ENCODE measurements at places on chromosomes 2 and 18.

- no peak for DNase-seq
These were observed 134.6 kb upstream of the REG3G start for GRCh38 chr2:78890935-78891334.

- no peak for DNase-seq
These were observed 107.4 kb downstream of the CPO start for GRCh38 chr2:207046724-207047123.

- no peak for DNase-seq
These were observed 139.0 kb upstream of the ITGB6 start for GRCh38 chr2:160338901-160339685.

DNA sequence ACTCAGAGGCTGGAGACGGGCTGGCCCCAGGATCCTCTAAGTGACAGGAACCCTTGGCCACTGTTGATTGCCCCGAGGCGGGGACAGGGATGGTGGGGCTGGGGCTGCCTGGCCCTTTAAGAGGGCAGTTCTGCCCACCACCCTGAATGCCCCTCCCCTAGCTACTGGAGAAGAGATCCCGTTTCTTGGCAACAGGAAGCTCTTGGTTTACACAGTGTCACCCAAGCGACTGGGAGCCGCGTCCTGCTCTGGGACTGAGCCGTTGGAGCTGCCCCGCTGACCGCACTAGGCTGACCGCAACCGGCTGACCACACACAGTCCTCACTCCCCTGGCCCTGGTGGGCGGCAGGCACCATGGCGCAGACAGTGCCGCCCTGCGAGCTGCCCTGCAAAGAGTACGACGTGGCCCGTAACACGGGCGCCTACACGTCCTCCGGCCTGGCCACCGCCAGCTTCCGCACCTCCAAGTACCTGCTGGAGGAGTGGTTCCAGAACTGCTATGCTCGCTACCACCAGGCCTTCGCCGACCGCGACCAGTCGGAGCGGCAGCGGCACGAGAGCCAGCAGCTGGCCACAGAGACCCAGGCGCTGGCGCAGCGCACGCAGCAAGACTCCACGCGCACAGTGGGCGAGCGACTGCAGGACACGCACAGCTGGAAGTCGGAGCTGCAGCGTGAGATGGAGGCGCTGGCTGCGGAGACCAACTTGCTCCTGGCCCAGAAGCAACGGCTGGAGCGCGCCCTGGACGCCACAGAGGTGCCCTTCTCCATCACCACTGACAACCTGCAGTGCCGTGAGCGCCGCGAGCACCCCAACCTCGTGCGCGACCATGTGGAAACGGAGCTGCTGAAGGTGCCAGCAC, at the start of gene TEKT4:
TSS of gene TEKT4 (plus strand) at position 205 of the 862 bp plus-strand sequence. CDS start at position 355, 150 bp downstream.
- DNase-seq = no peak

- no peak for DNase-seq
These were observed 595.4 kb downstream of the NYAP2 start for GRCh38 chr2:225994748-225995405.

DNA sequence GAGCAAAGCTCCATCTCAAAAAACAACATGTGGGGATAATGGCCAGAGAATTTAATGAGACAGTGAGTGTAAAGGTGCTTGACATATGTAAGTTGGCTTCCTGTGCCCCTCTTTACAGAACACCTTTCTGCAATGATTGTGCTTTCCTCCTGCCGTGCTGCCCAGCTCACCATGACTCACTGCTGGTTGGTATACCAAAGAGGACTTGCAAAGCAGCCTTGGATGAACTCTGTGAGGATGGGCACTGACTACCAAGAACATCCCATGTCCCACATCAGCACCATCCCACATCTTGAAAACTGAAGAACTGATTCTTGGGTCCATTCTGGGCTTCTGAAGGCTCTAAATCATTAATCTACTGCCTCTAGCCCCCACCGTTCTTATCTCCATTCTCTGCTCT, 52.2 kb downstream of the NGEF start:
- no peak for DNase-seq

GRCh38 chr18:23725827-23726661, 36.8 kb downstream of the LAMA3 start:
- DNase-seq = no peak

DNA sequence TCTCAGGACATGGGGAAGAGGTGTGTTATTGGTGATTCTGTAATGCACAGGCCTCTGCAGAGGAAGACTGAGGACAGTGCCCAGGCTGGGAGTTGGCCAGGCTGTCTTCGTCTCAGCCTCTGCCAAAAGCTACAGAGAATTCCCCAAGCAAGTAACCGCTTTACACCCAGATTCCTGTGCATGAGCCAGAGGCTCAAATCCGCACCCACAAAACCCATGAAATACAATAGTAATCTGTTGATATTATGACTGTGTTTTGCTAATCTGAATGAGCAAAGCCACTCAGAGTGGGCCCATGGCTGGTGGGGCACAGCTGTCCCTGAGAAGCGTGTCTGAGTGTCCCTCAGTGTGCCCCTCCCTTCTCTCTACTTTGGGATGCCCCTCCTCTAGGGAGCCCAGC, 149.5 kb upstream of the PXDN start:
- DNase-seq = no peak

DNA sequence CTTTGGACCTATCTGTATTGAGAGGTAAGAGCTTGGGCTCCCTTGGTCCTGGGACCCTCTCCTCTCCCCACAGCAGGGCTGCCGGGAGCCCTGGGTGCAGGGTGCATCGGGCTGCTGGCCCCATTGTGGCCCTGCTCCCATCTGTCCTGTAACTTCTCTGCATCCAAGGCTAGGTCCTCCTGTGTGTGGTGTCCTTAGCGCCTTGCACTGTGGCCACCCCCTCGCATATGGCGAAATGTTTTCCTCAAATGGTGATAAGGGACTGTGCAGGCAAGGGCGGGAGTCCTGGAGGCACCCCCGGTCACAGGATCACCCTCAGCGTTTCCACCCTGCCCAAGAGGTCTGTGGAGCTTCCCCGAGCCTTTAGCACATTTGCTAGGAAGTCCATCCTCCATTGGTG, 208.2 kb downstream of the SH3RF3 start:
- DNase-seq = no peak

GRCh38 chr2:55049821-55050099, 491 bp downstream of the RTN4 start:
- no peak for DNase-seq

DNA sequence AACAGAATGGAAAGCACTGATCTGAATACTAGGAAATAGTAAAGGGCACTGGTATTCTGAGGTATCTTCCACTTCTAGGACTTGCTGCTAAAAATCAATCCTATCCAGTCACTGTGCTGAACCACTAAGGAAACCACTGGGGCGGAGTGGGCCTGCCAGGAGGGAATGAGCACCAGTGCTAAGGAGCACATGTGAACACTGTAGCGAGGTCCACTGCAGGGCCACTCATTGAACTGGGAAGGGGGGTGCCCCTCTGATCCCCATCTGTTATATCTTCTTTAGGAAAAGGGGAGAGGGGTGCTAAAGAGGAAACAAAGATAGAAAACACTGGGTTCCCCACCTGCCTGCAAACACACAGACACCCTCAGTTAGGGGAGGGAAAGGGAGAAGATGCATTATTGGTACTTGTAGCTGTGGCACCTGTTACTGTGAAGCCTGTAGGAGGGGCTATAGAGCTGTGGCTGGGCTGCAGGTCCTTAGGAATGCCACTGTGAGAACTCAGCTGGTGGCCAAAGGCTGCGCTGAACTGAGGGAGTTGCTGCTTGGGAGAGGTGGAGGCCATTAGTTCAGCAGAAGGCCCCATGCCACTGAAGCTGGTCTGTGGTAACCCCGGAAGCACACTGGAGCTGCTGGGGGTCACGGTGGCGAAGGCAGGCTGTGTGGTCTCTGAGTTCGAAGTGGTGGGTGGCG, 81.8 kb downstream of the INO80D start:
- no peak for DNase-seq

- DNase-seq = no peak
These were observed 1066.2 kb downstream of the TDRD15 start for GRCh38 chr2:22189893-22190480.

DNA sequence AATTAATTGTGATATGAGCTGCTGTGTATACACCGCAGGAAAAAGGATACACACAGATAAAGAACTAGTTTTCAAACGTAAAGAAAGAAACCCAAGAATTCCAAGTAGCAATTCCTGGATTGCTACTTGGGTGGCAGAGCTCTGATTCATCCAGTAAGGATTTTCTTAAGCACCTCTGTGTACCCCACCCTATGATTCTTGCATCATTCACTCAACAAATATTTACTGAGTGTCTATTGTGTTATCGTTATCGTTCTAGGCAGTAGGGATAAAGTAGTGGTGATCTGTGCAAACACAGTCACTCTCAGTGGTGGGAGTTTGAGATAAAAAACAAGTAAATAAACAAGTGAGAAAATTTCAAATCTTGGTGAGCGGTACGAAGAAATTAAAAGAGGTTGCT, 4.9 kb upstream of the TMEM200C start:
- no peak for DNase-seq

- no peak for DNase-seq
These were observed 157.3 kb upstream of the CHAC2 start for GRCh38 chr2:53610260-53610659.

DNA sequence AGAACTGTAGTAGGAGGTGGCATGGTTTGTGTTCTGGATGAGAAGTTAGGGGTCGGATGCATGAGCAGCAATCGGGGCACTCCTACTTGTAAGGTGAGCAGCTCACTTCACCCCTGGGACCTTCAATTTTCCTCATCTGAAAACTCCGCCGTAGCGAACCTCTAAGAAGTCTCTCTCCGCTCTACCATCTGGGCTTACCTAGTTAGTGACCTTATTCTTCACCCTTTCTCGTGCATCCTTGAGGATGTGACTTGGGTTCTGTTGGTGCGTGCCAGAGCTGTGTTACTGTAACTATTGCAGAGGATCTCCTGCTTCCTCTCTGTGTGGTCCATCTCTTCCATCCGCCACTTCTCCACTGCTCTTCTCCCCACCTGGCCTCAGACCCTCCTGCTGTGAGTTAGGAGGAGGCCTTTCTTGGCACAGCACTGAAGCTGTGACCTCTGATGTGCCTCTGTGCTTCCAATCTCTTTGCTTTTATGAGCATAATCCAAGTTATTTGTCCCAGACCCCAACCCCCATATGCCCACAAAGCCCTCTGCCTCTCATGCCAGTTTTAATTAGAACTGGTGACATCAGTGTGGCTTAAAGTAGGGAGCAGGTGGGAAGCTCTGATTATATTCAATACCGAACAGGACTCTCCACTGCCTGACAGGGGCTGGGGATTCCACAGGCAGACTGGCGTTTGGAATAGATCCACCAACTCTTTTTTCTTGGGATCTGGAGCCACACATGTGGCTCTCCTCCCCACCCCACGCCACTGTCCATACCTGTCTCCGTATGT, 178.4 kb downstream of the BCL2 start:
- DNase-seq = no peak

DNA sequence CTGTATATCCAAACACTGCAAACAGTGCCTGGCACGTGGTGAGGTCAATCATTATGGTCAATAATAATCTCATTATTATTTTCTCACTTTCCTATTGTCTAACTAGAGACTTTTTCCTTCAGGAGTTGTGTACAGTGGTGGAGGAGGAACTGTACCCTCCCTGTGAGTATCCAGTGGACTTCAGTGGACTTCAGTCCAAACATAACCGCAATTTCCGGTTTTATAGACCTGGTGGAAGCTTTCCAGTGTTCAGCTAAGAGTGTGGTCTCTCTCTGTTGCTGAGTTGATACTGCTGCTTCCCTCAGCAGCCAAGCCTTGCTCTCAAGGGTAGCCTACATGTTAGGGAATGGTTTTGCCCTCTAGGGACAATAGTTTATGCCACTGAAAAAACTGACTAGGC, 447.1 kb downstream of the TMEM182 start:
- DNase-seq = no peak

Data from stimulated activated CD4-positive, alpha-beta T cell treated with anti-CD3 and anti-CD28 coated beads, Interleukin-1b, Interleukin-23, amount 100 ng/mL, for 1 hour (primary cell).